ENCODE measurements at places on chromosomes 7 and 10.

DNA sequence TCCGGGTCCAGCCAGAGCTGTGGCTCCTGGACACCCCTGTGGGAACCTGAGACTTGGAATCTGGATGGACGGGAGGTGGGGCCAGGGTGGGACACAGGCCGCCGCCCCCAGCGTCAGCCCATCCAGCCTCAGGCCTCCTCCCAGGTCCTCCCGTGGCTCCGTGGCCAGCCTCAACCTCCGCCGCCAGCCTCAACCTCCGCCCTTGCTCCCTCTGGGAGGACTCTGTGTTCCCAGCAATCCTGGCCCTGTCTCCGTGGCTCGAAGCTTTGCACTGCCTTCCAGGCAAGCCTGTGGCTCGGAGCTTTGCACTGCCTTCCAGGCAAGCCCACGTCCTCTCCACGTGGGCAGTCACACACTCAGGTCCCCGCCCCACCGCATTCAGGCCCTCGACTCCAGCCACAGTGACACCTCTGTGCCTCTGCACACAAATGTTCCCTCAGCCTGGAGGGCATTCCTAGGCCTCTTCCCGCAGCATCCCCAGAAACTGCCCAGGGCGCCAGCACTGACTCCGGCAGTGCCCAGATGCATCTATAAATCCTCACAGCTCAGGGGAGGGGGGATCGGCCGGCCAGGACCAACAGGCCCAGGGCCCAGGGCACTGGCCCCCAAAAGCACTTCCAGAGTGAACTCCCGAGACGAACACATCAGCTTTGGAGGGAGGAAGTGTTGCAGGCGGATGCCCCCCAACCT is 44.7 kb upstream of the PDGFA start:
- DNase-seq, result no peak

- DNase-seq, result no peak
Measured at GRCh38 chr7:16942929-16943509, 61.2 kb upstream of the AGR3 start.

- DNase-seq, result no peak
Measured at GRCh38 chr7:13035233-13035632, 347.8 kb downstream of the ARL4A start.

DNA sequence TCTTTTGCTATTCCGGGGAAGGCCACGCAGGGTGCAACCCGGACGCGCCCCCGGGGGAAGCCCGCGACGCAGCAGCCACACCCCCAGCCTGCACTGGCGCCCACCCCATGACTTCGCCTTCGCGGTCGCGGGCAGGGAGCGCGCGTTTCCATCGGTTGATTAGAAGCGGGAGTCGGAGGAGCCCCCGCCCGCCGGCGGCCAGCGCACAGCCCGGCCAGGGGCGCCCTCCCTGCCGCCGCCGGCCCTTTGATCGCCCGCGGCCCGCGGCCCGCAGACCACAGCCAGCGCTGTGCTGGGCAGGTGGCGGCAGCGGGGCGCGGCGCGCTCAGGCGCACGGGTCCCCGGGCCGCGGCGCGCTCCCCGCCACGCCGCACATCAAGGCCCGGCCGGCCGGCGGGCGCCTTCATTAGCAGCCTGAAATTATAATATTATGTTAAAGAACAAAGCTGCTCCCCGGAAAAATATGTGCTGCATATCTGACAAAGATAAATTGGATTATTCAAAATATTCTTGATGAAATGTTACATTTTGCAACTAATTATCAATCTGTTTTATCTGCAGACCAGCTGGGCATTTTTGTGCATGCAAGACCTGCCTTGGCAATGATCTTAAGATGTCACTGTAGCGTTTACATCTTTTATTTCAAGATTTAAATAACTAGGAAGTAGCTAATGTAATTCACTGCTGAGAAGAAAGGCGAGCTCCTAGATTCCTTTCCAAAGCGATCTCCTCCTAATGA is 160.7 kb upstream of the MKI67 start:
- DNase-seq, result no peak

DNA sequence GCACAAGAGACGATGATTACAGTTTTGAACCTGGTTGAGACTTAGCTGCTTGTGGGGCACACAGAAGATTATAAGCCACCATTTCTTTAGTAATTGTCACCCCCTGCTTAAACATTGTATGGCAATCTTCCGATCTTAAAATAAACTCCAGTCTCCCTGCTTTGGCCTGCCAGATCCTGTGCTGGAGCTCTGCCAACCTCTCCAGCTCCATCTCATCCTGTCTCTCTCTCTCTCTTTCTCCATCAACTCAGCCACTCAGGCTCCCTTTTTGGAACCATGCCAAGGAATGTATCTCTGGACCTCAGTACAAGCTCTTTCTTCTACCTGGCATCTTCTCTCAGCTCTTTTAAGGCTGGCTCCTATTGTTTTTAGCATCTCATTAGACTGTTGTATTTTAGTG is 1053.2 kb downstream of the REEP3 start:
- DNase-seq, result no peak

DNA sequence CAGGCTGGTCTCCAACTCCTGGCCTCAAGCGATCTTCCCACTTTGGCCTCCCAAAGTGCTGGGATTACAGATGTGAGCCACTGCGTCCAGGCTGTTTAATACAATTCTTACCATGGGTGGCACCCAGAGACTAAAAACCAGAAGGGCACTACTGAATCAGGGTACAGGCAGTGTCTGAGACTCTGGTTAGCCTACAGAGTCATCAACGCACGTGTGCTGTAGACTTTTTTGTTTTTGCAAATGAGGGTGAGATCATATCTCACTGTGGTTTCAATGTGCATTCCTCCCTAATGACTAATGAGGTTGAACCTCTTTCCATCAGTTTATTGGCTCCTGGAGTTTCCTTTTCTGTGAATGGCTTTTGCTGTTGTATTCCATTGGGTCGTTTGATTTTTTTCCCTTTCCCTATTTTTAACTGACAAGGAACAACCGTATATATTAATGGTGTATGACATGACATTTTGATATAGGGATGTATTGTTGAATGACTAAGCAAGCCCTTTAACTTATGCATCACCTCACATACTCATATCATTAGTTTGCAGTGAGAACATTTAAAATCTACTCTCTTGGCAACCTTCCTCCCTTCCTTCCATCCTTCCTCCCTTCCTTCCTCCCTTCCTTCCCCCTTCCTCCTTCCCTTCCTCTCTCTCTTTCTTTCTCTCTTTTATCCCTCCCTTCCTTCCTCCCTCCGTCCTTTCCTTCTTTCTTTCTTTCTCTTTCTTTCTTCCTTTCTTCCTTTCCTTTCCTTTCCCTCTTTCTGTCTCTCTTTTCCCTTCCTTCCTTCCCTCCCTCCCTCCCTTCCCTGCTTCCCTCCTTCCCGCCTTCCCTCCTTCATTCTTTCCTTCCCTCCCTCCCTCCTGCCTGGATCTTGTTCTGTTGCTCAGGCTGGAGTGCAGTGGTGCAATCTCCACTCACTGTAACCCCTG is 9.3 kb upstream of the TMEM270 start:
- DNase-seq, result no peak

GRCh38 chr7:120738816-120739215 is 119.1 kb downstream of the TSPAN12 start:
- no peak for DNase-seq

- no peak for DNase-seq
Measured at GRCh38 chr10:28179006-28179742, 123.7 kb downstream of the MPP7 start.

- no peak for DNase-seq
Measured at GRCh38 chr10:110859973-110860376, 11.8 kb upstream of the PDCD4 start.

- no peak for DNase-seq
Measured at GRCh38 chr7:20172736-20173334, 44.3 kb downstream of the MACC1 start.

DNA sequence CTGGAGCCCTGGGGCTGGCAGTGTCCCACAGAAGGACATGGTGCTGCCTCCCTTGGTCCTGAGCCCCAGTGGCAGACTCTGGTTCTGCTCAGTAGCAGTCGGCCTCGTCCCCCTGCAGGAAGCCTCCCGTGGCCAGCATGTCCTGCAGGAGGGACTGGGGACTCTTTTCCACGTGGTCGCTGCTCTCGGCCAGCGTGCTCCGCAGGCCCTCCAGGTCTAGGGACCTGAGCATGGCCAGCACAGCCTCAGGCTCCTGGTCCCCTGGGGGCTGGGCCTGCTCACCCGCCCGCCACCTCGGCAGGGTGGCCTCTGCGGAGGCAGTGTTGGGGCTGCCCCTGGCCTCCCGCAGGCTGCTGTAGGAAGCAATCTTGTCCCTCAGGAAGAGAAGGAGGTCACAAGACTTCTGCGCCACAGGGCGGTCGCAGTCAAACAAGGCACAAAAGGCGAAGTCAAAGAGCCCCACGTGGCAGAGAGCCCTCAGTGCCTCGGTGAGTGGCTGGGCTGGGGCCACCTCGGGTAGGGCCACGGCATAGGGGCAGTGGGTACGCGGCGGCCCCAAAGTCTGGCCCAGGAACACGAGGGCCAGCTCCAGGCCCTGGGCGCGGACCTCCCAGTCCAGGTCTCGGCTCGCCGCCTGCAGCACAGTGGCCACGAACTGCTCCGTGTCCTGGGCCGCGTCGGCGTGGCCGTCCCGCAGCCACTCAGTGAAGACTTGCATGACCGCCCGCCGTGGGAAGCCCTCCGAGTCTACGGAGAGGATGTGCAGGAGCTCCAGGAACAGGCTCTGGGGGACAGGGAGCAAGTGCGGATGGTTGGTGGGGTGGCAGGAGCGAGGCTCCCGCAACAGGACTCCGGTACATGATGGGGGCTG is 17.1 kb downstream of the BRAT1 start:
- DNase-seq, result no peak
